OCI-M1 (cell line): ENCODE measurements at places on chromosomes 5 and 9.

DNA sequence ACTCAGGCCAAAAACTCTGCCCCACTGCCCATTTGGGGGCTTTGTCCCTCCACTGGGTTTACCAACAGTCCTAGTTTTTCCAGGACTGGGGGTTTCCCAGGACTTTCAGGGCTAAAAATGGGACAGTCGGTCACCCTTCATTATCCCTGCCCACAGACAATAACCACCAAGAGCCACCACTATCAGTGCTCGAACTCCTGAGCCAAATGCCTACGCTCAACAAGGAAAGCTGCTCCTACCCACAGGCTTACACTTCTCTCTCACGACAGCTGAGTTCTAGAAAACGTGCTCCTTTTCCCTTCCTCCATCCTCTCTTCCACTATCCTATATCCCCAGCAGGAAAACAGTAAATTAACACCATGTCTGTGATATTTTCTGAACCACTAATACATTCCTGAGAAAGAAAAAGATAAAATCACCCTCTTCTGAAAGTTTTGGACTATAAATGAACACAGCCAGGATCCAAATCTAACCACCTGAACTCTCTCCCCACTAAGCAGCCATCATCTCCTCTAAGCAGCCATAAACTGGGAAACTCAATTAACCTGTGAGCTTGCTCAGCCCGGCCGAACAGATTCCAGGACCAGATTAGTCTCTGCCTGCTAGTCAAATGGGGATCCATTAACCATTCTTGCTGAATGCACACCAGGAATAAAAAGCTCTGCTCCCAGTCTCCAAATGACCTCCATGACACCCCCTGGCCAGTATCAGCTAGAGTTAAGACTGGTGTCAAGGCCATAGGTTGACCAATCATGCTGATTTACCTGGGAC lies 41.8 kb downstream of the KLHL3 start:
- no peak for DNase-seq

DNA sequence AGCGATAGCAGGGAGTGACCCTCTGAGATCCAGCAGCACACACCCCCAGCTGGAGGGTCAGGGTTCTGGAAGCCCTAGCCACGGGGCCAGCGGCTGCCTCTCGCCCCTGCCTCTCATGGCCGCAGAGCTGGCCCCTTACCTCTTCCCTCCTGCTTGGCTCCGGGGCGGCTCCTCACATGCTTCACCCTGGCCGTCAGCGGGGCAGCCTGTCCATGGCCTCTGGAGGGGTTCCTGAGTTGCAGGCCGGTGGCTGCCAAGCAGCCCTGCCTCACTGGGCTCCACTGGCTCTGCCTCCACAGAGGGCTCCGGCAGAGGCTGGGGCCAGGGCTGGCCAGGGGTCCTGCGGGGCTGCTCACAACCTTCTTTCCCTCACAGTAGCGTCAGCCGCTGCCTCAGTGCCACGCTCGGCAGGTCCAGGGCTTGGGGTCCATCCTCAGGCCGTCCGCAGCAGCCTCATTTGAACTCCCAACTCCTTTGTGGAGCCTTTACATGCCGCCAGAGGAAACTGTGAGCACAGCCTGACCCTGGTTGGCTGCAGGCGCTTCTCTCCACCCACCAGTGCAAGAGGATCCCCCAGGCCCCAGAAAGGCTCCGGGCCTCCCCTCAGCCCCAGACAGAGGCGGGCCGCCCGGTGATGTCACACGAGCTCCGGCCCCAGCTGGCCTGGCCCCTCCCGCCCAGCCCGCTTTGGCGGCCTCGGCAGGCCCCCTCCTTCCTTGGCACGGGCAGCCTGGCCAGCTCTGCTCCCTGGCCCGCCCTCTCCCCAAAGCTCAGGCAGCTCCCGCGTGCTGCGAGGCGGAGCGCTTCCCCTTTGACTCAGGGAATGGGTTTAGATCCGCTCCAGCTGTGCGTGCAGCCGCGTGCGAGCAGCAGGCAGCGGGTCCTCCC lies at the start of gene ANGPTL2:
Gene ANGPTL2 (minus strand): TSS at position 460 of the 888 bp plus-strand sequence. CDS start 13,904 bp downstream, outside the sequence.
- DNase-seq = no peak

GRCh38 chr9:10026443-10026984 lies 586.3 kb downstream of the PTPRD start:
- peak; percentile 100 for DNase-seq

DNA sequence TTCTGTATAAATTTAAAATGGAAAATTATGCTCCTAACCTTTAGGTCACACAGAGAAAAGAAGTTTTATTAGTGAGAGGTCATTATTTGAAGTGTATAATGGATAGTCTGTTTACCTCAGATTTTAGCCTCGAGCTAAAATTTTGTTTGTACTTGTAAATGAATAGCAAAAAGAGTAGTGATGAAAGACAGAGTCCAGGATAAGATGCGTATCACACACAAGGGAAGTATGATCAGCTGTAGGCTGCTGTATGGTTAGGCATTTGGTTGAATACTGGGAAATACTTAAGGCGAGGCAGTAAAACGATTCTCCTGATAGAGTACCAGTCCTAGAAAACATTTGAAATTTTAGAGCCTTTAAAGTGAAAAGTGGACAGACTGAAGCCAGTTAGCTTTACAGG lies 92.7 kb downstream of the FBXL7 start:
- DNase-seq = no peak

GRCh38 chr9:95131023-95131943 lies 186.2 kb downstream of the FANCC start:
- peak; percentile 71 for DNase-seq

- no peak for DNase-seq
Observed at GRCh38 chr5:177499842-177500241, 2.4 kb upstream of the PDLIM7 start.

DNA sequence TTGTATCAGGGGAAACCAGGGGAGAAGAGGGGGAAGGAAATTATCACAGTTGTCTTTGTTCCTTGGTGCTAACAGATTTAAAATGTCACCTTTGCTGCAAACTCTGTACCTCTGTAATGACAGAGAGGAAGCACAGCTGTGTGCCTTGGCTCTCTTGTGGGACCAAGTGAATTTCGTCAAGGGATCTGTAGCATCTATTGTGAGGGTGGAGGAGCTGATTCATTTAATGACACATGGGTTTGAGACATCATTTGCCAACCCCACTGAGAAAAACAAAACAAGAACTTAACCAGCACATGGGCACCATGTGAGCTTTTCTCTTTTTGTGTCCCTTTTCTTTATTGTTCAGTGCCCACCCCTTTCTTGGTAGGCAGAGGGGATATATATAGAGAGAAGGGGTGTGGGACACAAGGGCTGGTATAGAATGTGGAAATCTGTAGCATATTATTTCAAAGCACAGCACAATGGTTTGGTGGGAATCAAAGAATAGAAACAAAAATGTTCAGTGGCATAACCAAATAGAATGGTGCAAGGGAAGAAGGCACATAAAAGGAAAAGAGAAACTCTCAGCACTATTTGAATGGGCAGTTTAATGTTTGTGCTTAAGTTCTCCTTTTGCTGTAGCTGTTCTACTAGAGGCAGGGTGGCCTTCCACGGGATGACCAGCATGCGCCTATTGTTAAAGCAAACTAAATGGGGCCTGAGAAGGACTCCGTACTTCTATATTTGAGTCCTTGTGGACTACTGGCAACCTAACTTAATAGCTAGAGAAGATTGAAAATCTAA lies 63.3 kb downstream of the LIX1 start:
- DNase-seq = no peak

GRCh38 chr9:8871796-8872445 lies 1072.3 kb upstream of the DMAC1 start:
- DNase-seq = peak; percentile 85

GRCh38 chr5:115602591-115603125 lies 379 bp upstream of the TICAM2 start:
- DNase-seq = no peak

DNA sequence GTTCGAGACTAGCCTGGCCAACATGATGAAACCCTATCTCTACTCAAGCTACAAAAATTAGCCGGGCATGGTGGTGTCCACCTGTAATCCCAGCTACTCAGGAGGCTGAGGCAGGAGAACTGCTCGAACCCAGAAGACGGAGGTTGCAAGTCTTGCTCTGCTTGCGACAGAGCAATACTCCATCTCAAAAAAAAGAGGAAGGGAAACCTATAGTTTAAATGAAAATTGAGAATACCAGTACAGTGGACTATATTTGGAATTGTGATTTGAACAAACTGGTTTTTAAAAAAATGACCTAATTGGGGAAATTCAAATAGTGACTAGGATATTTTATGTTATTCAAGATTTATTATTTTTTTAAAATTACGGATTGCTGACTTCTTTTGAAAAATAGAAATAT lies 33.2 kb downstream of the DIAPH1 start:
- no peak for DNase-seq

DNA sequence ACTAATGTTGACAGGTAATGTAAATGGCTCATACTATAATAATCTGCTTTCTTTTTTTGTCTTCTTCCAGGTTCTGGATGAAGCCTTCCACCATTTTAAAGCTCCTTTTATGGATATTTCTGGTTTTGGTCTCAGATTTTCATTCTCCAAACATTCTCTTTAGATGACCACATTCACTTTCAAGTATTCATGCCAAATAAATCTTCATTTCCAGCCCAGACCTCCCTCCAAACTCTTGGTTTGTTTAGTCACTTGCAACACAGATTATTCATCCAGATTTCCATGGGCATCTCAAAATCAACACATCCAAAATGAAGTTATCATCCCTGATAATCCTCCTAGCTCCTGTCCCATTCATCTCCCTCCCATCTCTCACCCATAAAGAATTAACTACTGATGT lies 40.3 kb upstream of the SVEP1 start:
- no peak for DNase-seq

GRCh38 chr5:136776022-136776927 lies 410.9 kb upstream of the TRPC7 start:
- DNase-seq = no peak

GRCh38 chr9:98006127-98006796 lies 23.1 kb downstream of the ANP32B start:
- DNase-seq = no peak

DNA sequence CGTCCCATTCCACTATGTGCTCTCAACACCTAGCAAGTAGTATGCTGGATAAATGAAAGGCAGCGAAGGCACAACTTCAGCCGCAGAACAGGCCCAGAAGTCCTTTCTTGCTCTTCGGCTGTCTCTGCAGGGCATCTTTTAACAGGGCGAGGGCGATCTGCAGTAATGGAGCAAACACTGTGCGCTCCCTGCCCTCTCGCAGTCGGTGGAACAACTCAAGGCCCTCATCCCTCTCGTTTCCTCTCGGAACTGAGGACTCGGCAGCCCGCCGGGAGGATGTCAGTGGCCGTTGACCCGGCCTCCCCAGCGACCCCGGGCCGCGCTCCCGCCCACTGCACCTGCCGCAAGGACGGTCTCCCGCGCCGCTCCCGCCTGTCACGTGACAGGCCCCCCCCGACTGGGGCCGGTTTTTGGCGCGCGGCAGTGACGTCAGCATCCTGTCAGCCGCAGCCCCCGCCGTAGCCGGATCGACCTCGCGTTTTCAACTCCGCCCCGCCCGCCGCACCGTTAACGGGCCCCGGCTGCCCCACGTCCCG lies 1.1 kb downstream of the ZNF367 start:
- DNase-seq = peak; percentile 89

DNA sequence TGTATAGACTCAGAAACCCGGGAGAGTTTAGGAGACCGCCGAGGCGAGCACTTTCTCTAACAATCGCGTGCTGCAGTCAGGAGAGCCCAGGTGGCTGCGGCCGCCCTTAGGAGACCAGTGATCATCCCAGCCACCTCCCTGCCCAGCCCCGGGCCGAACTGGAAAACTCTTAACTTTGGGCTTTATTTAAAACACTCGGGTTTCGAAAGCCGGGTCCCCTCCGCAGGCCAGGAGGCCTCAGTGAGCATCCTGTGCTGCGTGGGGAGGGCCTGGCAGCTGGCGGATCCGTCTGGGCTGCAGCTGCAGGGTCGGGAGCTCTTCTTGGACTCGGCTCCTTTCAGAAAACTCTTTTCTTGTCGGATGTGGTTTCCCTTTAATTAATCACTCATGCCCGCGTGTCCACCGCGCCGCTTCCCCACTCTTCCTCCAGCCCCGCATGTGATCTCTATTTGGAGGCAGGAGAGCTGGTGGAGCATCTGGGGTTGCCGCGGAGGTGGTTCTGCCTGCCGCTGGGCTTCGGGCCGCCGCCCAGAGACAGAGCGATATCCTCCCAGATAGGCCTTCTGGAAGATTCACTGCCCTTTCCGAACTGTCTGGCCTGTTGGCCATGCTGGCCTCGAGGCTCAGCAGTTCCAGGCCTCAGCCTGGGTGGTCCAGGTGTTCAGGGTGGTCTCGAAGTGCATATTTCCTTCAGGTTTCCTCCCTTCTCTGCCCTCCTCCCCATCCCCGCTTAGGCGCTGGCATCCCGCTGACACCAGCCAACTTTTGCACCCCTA lies 59.5 kb downstream of the TMEM174 start:
- no peak for DNase-seq

GRCh38 chr5:51829230-51829629 lies 446.0 kb downstream of the ISL1 start:
- DNase-seq = no peak

DNA sequence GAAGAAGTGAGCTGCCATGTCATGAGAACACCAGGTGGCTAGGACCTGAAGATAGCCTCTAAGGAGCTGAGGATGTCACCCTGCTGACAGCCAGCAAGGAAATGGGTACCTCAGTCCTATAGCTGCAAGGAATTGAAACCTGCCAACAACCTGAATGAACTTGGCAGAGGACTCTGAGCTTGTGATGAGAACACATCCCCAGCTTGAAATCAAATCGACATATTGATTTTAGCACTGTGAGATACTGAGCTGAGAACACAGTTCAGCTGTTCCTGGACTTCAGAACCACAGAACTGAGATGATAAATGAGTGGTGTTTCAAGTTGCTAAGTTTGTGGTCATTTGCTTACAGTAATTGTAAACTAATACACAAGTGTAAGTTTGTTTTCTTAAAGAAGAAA lies 5.5 kb upstream of the RASEF start:
- DNase-seq = no peak

DNA sequence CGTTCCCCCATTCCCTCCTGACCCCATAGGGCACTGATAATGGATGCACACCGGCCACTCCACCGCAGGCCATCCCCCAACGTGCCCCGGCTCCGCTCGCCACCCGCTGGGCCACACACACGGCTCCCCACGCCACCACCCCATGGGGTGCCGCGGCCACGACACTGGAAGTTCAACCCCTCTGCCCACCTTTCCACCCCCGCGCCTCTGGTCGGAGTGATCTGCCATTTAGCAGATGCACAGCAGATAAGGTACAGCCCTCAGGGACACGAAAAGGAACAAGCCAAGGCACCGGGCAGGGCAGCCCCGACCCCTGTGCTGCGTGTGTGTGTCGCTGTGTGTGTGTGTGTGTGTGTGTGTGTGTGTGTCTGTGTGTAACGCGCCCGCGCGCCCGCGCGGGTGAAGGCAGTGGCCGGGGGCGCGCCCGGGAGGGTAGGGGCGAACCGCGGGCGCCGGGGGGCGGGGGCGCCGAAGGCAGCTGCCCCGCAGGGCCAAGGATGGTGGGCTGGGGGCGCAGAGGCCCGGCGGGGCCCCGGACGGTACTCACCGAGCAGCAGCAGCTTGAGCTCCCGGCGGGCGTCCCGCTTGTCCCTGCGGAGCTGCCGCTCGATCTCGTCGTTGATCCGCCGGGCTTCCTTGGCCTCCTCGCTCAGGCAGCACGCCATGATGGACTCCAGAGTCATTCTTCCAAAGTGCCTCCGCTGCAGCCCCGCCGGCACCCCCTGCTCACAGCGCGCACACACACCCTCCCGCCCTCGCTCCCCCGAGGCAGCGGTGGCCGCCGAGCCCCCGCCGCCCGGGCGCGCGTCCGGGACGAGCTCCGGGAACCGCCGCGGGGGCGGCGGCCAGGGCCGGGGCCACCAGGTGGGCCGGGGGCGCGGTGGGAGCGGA lies 813 bp downstream of the GNAQ start:
- DNase-seq = peak; percentile 81
